CD4-positive, CD25-positive, alpha-beta regulatory T cell (primary cell): ENCODE measurements at places on chromosomes 13 and 19.

DNA sequence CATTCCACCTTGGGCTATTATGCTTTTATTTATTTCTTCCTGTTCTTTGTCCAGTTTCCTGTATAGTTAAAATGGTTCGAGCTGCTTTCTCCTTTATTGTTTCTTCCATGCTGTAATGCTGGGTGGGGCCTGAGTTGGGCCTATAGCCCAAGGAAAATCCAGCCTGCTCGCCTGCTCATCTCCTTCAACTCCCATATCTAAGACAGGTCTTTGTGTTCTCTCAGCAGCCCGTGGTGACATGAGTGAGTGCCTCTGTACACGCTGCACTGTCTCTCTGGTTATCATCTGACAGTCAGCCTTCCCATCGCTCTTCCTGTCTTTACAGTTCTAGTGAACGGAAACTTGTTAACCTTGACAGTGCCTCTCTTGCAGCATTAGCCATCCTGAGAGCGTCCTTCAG is 221.9 kb upstream of the SLC10A2 start:
- no peak for DNase-seq

DNA sequence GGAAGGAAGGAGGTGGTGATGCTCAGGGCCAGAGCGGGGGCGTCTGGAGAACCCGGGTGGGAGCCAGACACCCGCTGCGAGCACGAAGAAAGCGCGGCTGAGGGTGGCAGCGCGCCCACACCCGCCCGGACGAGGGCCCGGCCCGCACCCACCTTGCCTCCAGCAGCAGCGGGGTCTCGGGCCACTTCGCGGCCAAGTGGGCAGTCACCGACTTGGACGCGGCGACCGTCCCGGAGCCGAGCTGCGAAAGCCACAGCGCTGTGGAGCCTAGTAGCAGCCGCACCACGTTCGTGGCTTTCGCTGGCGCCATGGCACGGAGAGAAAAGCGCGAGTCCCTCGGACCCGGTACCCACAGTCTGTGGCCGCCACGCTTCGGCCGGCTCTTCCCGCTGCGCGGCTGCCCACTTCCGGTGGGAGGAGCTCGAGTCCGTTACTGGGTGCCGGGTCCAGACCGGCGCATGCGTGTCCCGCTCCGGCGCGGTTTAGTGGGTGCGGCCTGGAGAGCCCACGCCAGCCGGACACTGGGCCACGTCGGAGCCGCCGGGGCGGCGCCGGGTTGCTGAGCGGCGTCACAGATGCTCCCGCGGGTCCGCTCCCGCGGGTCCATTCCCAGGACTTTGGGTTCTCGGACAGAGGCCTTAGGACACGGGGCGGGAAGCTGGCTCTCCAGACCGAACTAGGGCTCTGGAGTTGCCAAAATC is at the start of gene UGGT2:
Gene UGGT2 (minus strand): TSS at position 399 of the 701 bp plus-strand sequence. CDS start 89 bp downstream, at position 310.
- no peak for DNase-seq

GRCh38 chr13:28704919-28705318 is 13.9 kb downstream of the SLC46A3 start:
- no peak for DNase-seq

GRCh38 chr13:113624235-113624587 is 33.8 kb downstream of the ATP4B start:
- no peak for DNase-seq

DNA sequence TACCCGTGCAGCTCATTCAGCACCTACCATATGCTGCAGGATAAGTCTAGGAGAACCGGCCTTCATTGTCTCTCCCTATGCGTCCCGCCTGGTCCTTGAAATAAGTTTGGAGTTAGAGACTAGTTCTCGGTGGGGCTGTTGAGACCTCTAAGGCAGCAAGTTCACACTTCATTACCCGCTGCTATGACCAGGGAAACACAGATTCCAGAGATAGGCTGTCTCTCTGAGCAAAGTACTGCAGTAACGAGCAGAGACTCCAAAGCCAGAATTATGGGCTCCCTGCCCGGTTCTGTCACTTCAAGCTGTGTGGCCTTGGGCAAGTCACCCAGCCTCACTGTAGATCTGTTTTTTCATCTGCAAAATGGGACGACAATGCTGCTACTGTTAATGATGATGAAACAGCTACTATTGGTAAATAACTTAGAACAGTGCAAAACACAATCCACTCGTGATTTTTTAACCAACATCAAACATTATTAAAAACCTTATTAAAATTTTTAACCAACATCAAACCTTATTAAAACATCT is 184.1 kb downstream of the USP12 start:
- DNase-seq, result no peak

GRCh38 chr19:15635016-15635805 is 5.5 kb upstream of the CYP4F3 start:
- no peak for DNase-seq

DNA sequence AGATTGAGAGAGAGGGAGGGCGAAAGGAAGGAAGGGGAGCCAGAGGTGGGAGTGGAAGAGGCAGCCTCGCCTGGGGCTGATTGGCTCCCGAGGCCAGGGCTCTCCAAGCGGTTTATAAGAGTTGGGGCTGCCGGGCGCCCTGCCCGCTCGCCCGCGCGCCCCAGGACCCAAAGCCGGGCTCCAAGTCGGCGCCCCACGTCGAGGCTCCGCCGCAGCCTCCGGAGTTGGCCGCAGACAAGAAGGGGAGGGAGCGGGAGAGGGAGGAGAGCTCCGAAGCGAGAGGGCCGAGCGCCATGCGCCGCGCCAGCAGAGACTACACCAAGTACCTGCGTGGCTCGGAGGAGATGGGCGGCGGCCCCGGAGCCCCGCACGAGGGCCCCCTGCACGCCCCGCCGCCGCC is at the start of gene TNFSF11:
Gene TNFSF11 (plus strand): TSS at position 142 of the 400 bp plus-strand sequence. CDS start 152 bp downstream, at position 294.
- no peak for DNase-seq

- DNase-seq, result no peak
Observed at GRCh38 chr13:43764349-43764748, 22.4 kb downstream of the ENOX1 start.

DNA sequence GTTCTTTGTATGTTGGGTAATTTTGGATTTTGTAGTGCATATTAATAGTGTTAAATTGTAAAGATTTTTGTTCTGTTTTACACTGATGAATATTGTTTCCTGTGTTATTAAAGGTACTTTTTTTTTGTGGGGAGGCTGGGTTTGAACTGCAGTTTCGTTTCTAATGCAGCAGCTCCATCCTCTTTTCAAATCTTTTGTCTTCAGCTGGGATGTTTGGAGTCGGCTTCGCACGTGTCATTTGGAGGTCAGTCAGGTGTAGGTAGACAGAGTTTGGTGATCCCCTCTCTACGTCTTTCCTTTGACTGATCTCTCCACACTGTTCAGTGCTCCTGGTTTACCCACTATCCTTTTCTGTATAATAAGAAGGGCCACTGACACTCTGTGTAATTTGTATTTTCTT is 30.3 kb downstream of the TDRD3 start:
- DNase-seq, result peak; percentile 59

DNA sequence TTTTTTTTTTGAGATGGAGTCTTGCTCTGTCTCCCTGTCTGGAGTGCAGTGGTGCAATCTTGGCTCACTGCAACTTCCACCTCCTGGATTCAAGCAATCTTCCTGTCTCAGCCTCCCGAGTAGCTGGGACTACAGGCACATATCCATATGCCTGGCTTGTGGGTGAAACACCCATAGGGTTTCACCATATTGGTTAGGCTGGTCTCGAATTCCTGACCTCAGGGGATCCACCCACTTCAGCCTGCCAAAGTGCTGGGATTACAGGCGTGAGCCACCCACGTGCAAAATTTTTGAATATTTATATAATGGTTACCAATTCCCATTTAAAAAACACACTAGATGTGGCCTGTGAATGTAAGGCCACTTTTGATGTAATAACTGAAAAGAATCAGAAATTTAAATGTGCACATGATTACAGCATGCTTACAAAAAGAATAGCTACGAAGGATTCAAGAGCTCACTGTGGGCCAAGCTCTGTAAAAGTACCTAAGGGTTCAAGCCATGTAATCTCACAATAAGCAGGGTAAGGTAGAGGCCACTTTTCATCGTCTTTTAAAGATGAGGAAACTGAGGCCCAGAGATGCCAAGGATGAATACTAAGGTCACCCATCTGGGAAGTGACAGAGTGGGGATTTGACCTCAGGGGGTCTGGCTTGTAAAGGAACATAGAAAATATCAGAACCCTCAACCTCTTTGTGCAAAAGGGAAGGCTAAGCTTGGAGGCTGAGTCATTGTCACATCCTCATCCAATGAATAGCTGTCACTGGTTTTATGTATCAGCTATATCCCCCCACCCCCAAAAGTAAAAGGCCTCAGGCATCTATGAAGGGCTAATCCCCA is 17.8 kb downstream of the TNFSF14 start:
- no peak for DNase-seq

DNA sequence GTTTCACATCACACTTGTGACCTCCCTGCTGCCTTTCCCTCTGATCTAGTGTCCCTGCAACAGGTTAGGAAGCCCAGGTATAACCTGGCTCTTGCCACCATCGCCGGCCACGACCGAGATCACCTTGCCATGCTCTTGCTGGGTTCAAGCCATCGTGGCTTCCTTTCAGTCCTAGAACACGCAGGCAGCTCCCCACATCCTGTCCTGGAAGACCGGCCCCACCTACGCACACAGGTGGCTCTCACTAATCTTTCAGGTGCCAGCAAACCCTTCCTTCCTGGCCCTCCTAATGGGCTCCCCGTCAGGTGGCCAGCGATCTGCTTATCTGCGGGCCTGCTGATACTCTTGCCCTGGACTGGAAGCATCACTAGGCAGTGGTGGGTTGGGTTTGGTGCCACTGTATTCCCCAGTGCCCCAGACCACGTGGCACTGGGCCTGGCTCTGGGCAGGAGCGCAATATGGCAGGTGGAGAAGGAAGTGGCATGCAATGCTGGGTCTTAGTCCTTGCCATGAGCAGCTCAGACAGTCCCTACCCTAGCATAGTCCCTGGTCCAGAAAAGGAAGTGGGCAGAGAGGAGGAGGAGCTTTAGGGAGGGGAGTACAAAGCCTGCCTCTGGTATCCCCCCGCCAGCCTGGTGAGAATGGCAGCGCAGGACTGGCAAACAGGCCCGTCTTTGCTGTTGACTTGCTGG is 11.8 kb downstream of the PPP1R37 start:
- DNase-seq, result no peak

DNA sequence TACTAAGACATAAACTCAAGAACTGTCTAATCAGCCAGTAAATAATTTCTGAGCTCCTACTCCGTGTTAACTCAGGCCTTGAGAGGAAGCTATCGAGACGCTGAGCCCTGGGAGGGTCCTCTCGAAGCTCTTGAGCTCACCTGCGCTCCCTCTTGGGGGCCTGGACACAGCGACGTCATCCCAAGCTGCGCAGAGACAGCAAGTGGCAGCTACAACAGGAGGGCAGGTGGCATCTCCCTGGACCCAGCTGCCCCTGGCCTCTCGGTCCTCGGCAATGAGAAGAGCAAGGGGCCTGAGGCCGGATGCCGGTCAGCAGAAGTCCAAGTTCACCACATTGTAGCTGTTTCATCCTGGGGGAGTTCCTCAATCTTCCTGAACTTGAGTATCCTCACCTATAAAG is 30.5 kb upstream of the TUBGCP3 start:
- DNase-seq, result no peak

- DNase-seq, result no peak
Observed at GRCh38 chr13:85632526-85633195, 166.6 kb downstream of the SLITRK6 start.

- no peak for DNase-seq
Observed at GRCh38 chr13:79079351-79079839, 326.7 kb downstream of the RBM26 start.

- DNase-seq, result no peak
Observed at GRCh38 chr13:112194167-112194530, 127.2 kb downstream of the SOX1 start.

DNA sequence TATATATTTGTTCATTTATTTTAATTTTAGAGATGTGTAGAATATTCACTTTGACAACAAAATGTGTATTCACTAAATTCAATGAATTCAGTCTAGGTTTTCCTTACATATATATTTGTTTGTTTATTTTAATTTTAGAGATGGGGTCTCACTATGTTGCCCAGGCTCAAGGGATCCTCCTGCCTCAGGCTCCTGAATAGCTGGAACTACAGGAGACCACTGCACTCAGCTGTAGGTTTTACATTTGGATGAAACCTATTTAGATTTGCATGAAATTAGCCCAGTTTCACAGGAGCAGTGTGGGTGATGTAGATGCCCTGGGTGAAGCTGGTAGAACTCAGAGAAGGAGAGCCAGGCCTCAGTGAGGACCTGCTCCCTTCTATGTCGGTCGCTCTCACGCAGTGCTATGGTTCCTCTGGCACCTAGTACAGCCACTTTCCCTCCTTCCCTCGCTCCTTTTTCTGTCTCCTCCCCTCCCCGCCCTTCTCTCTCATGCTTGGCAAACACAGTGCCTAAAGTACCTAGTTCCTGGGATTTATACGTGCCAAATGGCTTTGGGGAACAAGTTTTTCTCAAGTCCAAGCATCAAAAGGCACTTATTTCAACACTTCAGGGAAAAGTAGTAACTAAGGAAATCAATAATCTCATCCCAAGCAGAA is 14.7 kb upstream of the HMGB1 start:
- DNase-seq, result no peak

DNA sequence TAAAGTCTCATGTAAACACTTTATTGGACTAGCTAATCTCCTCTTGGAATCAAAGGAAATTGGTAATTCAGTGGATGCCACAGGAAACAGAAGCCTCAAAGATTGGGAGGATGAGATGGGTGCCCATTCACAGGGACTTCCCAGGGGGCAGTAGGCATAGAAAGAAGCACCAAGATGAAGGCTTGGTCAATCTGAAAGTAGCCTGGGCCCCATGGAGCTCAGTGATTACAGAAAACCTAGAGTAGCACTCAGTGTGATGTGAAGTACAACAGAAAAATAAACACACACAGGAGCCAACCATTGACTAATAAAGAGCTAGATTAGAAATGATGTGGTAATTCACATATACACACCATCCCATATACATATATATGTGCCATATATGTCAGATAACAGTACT is 560.6 kb downstream of the TBC1D4 start:
- DNase-seq, result no peak

DNA sequence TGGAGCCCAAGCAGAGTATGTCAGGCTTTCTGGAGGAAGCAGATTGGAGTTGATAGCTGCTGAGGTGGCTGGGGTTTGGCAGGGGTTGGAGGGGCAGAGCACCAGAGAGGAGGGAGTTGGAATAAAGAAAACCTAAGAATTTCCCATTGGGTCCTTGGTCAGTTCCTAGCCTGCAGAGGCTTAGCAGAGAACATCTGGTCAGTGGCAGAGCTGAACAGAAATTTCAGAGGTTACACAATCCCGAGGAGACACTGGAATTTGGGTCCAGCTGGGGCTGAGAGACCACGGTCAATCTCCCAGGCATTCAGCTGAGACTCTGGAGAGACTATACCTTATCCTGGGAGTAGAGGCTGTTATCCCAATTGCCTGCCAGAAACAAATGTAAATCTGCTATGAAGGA is 84.4 kb downstream of the DPY19L3 start:
- DNase-seq, result no peak

- no peak for DNase-seq
Observed at GRCh38 chr13:71214357-71214756, 652.6 kb downstream of the DACH1 start.

- no peak for DNase-seq
Observed at GRCh38 chr19:5376928-5377327, 36.3 kb upstream of the PTPRS start.

GRCh38 chr13:60433505-60433904 is 36.5 kb downstream of the TDRD3 start:
- no peak for DNase-seq
